Memory B cell (primary cell): ENCODE measurements at places on chromosomes 12 and 14.

- no peak for DNase-seq
Observed at GRCh38 chr12:27999970-28000369, 27.4 kb upstream of the PTHLH start.

GRCh38 chr14:96245710-96246538 is 10.1 kb upstream of the BDKRB1 start:
- DNase-seq = no peak

DNA sequence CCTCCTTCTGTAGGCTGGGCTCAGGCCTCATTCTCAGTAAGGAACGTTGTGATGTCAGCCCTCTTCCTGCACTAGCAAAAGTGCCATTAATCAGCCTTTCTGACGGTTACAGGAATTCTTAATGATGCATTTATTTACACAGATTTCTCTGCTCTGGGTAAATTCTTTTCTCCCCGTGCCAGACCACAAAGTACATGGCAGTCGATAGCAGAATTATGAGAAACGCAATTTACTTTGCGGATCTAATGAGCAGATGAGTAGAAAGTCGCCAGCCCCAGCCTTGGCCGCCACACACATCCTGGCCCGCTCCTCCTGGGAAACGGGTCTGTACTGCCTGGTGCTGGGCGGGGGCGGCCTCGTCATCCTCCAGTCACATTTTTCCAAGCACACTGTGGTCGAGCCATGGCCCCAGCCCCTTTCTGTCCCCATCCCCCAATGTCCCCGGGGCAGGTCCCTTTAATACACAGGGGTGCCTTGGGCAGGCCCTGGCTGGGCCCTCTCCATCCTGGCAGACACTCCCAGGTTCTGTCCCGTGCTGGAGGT is 25.9 kb downstream of the NOC4L start:
- no peak for DNase-seq

DNA sequence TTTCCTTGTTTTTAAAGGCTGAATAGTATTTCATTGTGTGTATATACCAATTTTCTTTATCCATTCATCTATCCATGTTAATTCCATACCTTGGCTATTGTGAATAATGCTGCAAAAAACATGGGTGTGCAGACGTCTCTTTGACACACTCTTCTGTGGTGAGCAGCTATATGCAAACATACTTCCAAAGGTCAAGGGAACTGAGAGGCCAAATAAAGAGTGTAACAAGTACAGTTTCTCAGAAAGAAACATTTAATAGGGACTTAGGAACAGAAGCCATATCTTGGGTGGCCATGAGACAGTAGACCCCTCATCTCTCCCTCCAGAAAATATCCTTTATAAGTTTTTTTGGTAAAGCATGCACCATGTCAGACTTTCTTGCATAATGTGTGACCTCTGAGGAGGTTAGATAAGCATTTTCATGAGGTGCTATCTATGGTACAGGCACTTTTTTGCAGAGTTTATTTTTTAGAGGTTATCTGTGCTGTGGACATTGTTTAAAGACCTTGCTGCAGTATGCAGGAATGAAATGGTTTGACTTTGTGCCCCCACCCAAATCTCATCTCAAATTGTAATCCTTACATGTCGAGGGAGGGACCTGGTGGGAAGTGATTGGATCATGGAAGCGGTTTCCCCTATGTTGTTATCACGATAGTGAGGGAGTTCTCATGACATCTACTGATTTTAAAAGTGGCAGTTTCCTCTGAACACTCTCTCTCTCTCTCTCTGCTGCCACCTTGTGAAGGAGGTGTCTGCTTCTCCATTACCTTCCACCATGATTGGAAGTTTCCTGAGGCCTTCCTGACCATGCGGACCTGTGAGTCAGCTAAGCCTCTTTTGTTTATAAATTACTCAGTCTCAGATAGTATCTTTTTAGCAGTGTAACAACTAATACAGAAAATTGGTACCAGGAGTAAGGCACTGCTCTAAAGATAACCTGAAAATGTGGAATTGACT is 1202.3 kb downstream of the GALC start:
- no peak for DNase-seq

- DNase-seq = no peak
Observed at GRCh38 chr12:81944886-81945285, 185.7 kb upstream of the PPFIA2 start.

GRCh38 chr14:94366146-94366915 is 22.1 kb downstream of the SERPINA1 start:
- no peak for DNase-seq
